Activated CD4-positive, alpha-beta T cell treated with anti-CD3 and anti-CD28 coated beads for 4 hours (primary cell): ENCODE measurements at places on chromosomes 1 and 21.

- no peak for DNase-seq
Observed at GRCh38 chr1:179814546-179814838, 63.1 kb downstream of the TOR1AIP2 start.

GRCh38 chr21:42864815-42865775 is 14.2 kb downstream of the WDR4 start:
- no peak for DNase-seq

GRCh38 chr1:235979716-235980333 is 85.1 kb downstream of the NID1 start:
- DNase-seq = no peak

DNA sequence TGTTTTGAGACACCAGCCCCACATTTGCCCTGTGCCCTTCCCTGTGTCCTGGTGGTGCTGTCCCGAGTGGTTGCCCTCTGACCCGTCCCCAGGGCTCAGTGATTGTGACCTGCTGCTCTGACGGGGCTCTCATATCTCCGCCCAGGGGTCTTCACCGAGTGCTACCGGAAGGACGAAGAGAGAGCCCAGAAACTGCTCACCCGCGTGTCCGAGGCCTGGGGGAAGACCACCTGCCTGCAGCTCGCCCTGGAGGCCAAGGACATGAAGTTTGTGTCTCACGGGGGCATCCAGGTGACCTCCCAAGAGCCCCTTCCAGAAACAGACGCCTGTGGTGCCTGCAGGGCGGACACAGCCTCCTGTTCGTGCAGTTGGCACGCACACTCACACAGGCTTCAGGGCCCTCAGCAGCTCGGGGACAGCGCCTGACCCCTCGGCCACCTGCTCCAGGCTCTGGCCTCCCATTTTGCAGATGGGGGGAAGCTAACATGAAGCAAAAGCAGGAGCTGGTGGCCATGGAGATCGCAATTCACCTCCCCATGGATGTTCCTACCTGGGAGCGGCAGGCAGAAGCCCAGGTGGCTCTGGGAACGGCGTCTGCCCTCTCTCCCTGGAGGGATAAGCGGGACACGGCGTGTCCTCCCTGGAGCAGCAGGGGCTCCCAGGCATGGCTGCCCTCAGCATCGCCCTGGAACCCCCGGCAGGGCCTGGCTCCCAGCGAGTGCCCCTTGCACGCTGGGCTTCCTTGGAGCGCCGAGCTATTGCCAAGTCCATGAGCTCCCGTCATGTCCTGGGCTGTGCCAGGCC is 45.9 kb downstream of the TRPM2 start:
- DNase-seq = no peak

- no peak for DNase-seq
Observed at GRCh38 chr1:35210321-35211119, 17.6 kb upstream of the SFPQ start.

DNA sequence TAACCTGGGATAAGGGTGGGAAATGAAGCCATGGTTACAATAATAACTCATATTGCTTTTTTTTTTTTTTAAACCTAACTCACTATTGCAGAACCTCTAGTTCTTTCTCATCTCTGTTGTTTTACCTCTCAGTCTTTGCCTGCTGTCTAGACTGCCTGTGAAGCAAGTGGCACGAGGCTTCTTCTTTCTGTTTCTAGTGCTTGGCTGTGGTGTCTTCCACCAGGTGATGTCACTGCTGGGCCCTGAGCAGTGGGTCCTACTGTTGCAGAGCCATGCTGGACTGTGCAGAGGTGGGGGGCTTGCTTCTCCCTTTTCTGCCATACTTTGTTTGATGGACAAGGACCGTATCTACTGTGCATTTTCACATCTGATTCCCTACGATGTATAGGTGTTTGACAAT is 51.7 kb downstream of the ZNF326 start:
- no peak for DNase-seq

- no peak for DNase-seq
Observed at GRCh38 chr1:64790832-64791487, 46.1 kb downstream of the RAVER2 start.

DNA sequence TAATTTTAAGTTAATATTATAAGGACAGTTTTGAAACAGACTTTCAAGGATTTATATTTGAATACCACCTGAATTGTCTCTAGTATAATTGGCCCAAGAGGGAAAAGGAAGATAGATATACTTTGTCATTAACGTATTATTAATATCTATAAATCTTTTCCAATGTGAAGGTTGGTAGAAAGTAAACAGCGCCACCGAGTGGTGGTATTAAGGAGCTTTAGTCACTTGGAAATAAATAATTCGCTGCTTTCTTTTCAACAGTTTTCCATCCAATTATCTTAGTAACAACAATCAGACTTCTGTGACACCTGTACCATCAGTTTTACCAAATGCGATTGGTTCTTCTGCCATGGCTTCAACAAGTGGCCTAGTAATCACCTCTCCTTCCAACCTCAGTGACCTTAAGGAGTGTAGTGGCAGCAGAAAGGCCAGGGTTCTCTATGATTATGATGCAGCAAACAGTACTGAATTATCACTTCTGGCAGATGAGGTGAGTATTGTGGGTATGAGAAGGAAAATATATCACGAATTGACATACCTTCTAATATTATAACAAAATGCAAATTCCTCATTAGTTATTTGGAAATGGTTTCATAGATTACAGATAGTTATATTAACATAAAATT is 37.7 kb downstream of the SH3GLB1 start:
- DNase-seq = peak; percentile 52

- no peak for DNase-seq
Observed at GRCh38 chr1:23215751-23216449, 1.4 kb downstream of the HTR1D start.

- no peak for DNase-seq
Observed at GRCh38 chr1:94953746-94954145, 26.8 kb upstream of the CNN3 start.

GRCh38 chr1:226110249-226111097 is 48.0 kb downstream of the H3-3A start:
- DNase-seq = peak; percentile 55

DNA sequence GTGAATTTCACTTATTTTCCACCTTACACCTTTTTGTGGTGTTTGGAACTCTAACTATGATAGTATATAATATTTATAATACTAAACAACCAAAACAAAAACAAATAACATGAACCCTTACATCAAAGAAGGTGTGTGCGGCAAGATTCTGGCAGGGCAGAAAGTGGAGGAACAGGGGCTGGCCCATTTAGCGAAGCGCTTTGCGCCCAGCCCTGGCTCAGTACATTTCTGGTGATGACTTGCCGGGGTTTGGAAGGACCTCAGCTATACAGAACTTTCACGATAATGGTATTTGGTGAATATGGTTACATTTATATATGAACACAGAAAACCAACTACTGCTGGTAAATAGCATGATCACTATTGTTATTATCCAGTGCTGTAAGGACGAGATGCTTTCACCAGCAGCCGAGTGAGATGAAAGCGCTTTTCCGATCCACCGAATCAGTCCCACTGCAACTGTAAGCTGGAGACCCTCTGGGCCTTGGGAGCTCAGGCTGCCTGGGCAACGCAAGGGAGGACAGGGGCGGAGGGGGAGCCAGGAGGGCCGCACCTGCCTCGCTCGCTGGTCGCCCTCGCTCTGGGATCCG is 63.9 kb downstream of the CD247 start:
- DNase-seq = no peak

GRCh38 chr1:69814926-69815325 is 247.2 kb downstream of the LRRC7 start:
- no peak for DNase-seq

DNA sequence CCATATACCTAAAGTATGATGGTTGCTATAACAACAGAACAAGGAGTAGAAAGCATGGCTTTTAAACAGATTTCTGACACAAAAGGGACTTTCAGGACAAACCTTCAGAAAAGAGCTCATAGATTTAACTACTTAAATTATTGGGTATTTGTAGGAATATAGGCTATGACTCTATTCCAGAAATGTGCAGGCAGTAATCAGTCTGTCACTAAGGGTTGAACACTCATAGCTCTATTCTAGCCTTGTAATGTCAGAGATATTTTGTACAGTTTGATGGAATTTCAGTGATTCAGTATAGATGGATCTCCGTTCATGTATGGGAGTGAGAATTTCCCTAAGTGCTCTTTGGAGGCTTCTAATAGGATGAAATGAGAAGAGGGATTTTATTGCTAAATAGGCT is 82.8 kb downstream of the EXTL2 start:
- DNase-seq = no peak

DNA sequence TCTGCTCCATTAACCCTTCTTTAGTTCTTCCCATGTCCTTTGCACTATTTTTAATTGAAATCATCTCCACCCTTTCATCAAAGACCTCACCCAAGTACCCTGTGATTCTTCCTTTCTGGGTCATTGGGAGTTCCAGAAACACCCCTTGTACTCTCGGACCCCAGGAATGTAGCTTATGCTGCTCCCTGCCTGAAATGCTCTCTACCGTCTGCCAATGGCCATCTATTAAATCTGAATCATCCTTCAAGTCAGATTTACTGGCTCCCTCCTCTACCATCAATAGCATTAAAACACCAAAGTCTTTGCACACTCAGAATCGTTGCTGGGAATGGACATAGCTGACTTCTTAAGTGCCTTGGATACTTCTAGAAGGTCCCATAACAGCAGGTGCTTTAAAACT is 73.2 kb upstream of the GADD45A start:
- no peak for DNase-seq

- no peak for DNase-seq
Observed at GRCh38 chr1:230806552-230806951, 59.4 kb downstream of the CAPN9 start.

DNA sequence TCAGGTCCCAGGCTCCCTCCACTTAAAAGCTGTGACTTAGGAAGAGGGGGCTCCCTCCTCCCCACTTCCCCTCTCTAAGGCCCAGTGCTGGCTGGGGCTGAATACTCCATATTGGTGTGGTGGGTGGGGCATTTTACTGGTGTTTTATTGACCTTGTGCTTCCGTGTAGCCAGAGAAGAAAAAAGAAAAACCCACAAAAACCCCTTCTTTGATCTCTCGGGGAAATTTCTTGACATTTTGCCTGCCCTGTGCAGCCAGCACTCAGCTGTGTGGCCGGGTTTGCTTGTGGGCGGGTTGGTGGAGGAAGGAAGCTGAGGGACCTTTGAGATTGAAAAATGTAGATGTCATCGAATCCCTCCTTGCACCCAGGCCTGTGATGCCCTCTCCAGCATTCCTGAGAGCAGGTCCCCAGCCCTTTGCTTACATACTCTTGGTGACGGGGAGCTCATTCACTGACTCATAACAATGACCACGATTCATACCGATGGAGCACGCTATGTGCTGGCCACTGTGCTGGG is 24.8 kb downstream of the TNFRSF8 start:
- peak; percentile 40 for DNase-seq

GRCh38 chr1:30190511-30191153 is 532.8 kb downstream of the MATN1 start:
- no peak for DNase-seq

DNA sequence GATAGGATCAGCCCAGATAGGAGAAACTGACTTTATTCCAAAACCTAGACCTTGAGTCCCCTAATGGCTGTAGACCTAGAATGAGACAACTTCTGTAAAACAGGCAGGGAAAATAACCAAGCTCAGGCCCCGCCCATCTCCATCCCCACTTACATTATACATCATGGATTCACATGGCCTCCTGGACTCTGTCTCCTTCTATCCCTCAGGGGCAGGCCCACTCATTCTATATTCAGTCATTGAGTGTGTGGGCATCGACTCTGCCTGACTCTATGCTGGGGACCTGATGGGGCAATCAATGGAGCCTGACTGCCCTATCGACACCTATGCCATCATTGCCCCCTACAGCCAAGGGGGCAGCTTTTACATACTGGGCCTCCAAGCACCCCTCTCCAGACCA is 6.4 kb downstream of the AVPR1B start:
- DNase-seq = no peak

- no peak for DNase-seq
Observed at GRCh38 chr21:26781331-26781730, 63.9 kb downstream of the ADAMTS1 start.

- no peak for DNase-seq
Observed at GRCh38 chr1:65193129-65193695, 45.2 kb downstream of the AK4 start.

DNA sequence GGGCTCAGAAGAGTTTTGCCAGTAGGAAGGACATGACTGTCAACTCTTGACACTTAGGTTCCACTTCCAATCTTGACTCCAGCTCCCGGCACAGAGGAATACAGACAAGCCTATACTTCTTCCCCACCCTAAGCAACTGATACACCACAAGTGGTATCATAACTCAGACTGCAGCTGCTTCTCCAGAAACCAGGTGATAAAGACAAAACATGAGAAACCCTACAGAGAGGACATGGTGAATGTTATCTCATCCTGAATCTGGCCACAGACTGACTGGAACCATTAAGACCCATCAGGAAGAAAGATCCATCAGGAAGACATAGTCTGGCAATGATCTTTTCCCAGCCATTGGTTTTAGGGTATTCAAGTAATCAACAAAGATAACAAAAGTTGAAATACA is 13.8 kb downstream of the PAXBP1 start:
- DNase-seq = no peak

- DNase-seq = no peak
Observed at GRCh38 chr1:183223467-183223866, 37.4 kb downstream of the LAMC2 start.

- no peak for DNase-seq
Observed at GRCh38 chr21:38293113-38293512, 36.3 kb downstream of the KCNJ15 start.

GRCh38 chr21:29240136-29240535 is 58.6 kb upstream of the BACH1 start:
- no peak for DNase-seq

- DNase-seq = no peak
Observed at GRCh38 chr1:246690100-246690499, 34.1 kb upstream of the SCCPDH start.

- DNase-seq = no peak
Observed at GRCh38 chr1:163922743-163923201, 601.0 kb downstream of the NUF2 start.

GRCh38 chr1:15948595-15949452 is 27.1 kb downstream of the ZBTB17 start:
- DNase-seq = peak; percentile 65

- DNase-seq = no peak
Observed at GRCh38 chr21:38925923-38926322, 120.2 kb downstream of the ETS2 start.

DNA sequence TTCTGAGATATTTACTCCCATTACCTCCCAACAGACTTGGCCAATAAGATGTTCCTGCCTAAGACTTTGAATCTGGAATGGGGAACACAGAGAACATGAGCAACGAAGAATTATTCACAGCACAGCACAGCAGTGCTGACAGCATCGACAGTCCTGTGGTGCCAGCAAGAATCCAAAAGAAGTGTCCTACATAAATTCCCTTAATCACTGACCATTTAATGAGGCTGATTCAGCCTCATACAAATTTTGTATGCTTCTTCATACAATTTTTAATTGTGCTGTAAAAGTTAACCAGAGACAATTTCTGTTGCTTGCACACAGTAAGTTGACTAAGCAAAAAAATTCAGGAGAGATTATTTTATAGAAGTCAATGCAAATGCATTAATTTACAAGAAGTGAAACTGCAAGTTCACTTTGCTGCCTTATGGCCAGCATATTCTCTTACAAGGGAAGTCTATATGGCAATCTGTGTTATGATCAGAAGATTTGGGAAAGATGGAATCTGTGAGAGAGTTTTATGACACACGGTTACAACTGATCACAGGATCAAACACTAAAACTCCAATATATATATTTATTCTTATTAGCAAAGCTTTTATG is 855.9 kb downstream of the LTN1 start:
- DNase-seq = no peak
